ENCODE measurements at places on chromosomes 7 and 10.
A peak's percentile ranks its signal among the peaks of the same experiment; 100 is the strongest.

GRCh38 chr7:21030237-21030871 is 243.7 kb upstream of the SP8 start:
- DNase-seq, result no peak

- peak; percentile 17 for DNase-seq
These were observed 9.2 kb upstream of the FOXP2 start for GRCh38 chr7:114405427-114405826.

- DNase-seq, result no peak
These were observed 33.9 kb upstream of the SEMA3A start for GRCh38 chr7:84228526-84228925.

GRCh38 chr10:70558871-70559810 is 43.4 kb downstream of the PRF1 start:
- DNase-seq, result peak; percentile 41

GRCh38 chr10:72251635-72252034 is 22.1 kb upstream of the DDIT4 start:
- DNase-seq, result no peak

- no peak for DNase-seq
These were observed 162.0 kb downstream of the REEP3 start for GRCh38 chr10:63683223-63683622.

- peak; percentile 59 for DNase-seq
These were observed 14.7 kb downstream of the FKBP6 start for GRCh38 chr7:73342645-73343044.
